DMS153 (cell line): ENCODE measurements at places on chromosomes 13 and 19.

- DNase-seq = no peak
Observed at GRCh38 chr13:84393981-84394625, 511.8 kb upstream of the SLITRK1 start.

DNA sequence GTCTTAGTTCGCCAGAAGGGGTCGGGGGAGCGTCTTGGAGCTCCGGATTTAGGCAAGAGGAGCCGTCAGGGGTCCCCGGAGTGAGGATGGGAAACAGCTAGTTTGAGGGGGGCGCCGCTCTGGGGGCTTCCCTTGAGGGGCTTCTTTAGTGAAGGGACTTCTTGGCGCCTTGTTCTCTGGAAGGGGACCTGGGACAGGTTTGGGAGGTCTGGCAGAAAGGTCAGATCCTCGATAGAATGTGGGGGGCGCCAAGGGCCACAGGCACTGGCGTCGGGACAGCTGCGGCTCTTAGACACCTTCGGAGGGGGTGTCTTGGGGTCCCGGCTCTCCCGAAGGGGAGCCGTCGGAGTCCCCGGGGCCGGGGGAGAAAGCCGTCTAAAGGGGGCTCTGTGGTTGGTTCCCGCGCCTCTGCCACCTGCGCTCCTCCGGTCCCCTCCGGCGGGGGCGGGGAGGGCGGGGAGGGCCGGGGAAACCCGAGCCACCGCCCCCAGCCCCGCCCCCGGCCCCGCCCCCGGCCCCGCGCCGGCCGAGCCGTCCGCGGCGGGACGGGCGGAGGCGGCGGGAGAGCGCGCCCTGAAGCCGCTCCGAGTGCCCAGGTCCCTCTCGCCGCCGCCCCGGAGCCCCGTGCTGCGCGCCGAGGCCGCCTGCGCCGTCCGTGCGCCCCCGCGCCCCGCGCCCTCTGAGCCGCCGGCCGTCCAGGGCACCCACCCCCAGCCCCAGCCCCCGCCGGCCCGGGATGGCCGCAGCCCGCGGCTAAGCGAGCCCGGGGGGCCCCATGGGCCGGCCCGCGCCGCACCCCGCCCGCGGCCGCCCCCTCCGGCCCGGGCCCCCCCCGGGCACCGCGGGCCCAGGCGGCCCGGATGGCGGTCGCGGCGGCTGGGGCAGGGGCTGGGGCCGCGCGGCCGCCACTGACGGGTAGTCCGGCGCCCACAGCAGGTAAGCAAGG is at the start of gene NRTN:
Gene NRTN, plus strand, starts transcription at position 552 of the 946 bp plus-strand sequence. CDS start 19,099 bp downstream, outside the sequence.
- no peak for DNase-seq

DNA sequence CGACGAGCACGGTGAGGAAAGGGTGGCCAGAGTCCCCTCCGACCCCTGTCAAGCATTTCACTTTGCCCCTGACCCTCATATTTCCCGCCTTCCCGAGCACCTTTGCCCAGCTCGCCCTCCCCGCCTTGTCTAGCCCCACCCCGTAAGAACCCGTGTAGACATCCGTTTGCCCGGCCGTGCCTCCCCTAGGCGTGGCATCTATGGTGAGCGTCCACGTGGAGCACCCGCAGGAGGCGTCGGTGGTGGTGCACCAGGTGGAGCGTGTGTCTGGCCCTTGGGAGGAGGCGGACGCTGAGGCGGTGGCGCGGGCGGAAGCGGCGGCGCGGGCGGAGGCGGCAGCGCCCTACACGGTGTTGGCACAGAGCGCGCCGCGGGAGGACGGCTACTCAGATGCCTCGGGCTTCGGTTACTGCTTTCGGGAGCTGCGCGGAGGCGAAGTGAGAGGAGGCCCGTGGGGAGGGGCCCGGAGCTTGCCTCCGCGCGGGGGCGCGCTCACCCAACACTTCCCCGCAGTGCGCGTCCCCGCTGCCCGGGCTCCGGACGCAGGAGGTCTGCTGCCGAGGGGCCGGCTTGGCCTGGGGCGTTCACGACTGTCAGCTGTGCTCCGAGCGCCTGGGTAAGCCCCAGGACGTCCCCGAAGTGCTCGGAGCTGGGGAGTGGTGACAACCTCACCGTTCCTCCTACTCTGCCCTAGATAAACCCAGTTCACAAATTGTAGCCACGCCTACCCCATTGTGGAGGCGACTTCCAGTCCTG is 4.2 kb downstream of the LTBP4 start:
- peak; percentile 72 for DNase-seq

- DNase-seq = no peak
Observed at GRCh38 chr19:19677579-19677978, 8.9 kb downstream of the ZNF101 start.

DNA sequence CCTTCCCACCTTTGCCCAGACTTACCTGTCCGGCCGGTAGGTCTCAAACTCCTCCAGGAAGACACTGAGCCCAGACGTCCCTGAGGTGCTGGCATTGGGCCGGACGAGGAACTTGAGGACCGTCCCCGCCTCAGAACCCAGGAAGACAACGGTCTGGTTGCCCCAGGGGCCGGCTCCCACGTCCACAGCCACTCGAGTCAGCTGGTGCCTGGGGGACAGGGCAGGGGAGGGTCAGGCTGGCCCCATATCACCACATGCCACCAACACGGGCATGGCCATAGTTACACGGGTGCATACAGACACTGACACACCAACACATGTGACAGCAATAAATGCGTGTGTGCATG is 8.4 kb upstream of the LRG1 start:
- no peak for DNase-seq

DNA sequence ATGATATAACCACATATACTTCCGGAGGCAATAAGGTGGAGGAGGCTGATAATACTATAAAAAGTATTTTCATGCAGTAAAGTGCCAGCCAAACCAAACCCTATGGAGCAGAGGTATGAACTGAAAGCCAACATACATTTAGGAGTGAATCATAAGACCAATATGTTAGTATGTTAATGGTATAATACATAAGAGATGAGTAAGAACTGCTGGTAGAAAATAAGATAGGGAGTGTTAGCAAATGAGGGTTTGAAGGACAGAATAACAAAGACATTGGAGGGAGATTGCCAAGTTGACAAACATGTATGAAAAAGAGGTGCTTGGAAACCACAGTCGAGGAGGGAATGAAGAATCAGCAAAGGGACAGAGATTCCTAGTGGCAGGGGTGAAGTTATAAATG is 10.8 kb downstream of the ENOX1 start:
- DNase-seq = no peak

DNA sequence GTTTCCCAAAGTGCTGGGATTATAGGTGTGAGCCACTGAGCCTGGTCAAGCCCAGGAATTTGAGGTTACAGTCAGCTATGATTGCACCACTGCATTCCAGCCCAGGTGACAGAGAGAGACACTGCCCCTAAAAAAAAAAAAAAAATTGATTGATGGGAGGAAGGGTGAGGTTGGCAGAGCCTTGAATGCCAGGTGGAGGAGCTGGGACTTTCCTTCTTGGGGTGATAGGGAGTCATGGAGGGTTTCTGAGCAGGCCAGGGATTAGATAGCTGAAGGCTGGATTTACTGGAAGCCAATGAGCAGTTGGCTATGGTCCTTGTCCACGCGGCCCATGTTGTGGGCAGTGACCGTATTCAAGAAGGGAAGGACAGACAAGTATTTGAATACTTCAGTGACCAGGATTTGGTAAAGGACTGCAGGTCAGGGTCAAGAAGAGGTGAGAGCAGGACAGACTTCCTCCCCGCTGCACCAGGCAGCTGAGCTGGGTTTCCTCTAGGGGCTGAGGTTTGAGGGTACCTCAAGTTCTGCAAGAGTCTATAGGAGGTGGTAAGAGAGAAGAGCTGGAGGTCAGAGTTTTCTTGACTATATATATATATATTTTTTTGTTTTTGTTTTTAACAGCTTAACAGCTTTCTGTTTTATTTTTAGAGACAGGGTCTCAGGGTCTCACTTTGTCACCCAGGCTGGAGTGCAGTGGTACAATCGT is 6.9 kb upstream of the ICAM4 start:
- DNase-seq = no peak

DNA sequence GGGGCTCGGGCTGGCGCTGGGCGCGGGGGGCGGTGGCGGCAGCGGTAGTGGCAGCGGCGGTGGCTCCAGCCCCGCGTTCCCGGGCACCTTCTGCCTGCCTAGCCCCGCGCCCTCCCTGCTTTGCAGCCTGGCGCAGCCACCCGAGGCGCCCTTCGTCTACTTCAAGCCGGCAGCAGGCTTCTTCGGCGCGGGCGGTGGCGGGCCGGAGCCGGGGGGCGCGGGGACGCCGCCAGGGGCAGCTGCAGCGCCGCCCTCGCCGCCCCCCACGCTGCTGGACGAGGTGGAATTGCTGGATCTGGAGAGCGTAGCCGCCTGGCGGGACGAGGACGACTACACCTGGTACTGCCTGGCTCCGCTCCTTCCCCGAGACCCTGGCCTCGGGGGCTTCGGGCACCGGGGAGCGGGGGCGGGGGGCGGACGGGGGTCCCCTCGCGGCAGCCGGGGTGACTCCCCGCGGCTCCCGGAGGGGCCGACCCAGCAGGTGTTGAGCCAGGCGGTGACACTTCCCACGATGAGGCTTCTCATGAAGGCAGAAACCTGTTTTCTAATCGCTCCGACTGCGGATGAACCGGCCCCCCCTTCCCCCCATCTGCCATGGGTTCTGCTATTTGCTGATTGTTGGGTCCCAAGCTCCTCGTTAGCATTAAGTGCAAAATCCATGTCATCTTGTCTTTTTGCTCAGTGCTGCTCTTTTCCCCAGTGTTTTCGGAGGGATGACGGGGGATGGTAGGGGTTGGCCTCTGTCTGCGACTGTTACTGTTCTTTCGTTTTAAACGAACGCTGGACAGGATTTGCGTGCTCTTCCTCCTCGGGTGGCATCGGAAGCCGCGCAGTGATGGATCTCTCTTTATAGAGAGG is 943 bp downstream of the SLAIN1 start:
- peak; percentile 37 for DNase-seq

DNA sequence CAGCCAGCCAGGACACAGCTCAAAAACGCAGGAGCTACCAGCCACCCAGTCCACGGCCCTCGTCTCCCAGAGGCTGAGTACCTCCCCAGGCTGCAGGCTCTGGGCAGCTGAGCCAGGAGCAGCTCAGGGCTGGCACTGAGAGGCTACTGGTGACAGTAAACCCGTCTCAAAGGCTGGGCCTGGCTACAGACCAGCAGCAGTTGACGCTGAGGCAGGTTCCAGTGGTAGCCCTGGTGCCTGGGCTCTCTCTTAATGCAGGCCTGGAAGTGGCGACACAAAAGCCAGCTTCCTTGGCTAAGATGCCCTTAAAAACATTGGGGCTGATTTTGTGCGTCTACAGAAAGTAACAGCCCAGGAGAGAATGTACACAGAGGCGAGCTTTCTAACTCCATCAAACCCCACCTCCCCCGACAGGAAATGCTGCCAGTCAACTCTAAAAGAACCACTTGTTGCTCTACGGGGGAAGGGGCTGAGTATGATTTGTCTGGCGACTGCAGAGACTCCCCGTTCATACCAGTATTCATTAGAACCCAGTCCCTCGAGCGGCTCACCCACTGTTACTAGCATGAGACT is 126.3 kb downstream of the STK24 start:
- no peak for DNase-seq

GRCh38 chr19:17950310-17951156 is 16.4 kb upstream of the KCNN1 start:
- DNase-seq = no peak

- DNase-seq = no peak
Observed at GRCh38 chr19:58300620-58301019, 4.6 kb upstream of the ERVK3-1 start.

DNA sequence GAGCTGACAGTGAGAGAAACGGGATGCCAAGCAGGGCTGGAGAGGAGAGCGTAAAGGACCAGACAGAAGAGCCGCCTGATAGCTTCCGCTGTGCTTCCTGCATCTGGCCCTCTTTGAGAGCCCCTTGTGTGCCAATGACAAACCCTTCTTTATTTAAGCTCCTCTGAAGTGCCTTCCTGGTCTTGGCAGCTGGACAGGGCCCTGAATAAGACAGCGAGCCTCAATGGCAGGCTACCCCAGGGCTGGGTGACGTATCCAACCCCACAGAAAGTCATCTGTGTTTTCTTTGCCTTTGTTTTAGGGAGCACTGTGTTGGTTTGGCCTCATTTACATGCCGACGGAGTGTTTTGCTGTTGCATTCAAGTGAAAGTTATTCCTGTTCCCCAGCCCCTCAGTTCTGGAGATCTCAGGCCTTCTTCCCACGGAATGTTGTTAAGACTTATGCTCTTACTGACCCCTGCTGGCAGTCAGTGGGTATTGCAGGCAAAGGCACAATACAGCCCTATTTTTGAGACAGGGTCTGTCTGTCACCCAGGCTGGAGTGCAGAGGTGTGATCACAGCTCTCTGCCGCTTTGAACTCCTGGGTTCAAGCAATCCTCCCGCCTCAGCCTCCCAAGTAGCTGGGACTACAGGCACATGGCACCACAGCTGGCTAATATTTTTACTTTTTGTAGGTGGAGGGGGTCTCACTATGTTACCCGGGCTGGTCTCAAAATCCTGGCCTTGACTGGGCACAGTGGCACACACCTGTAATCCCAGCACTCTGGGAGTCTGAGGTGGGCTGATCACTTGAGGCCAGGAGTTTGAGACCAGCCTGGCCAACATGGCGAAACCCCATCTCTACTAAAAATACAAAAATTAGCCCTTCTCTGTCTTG is 16.8 kb downstream of the CCL25 start:
- no peak for DNase-seq

DNA sequence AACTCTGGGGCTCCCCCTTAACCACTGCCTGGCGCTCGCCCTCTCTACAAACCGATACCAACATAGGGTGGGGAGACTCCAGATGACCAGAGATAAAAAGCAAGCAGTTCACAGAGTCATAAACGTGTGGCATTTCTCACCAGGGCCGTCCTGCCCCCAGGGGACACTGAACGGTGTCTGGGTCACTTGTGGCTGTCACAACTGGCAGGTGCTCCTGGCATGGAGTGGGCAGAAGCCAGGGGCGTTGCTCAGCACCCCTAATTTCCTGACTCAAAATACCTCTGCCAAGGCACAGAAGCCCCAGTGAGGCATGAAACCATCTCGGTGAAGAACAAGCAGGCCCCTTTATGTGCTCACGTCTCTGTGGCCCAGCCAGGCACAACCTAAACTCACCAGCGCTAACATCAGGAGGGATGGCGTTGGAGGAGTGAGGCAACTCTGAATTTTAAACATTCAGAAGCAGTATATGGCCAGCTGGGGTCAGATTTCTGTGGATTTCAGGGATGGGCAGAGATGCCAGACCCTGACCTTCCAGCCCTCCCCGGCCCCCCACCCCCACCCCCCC is 1.8 kb downstream of the PIP5K1C start:
- no peak for DNase-seq

DNA sequence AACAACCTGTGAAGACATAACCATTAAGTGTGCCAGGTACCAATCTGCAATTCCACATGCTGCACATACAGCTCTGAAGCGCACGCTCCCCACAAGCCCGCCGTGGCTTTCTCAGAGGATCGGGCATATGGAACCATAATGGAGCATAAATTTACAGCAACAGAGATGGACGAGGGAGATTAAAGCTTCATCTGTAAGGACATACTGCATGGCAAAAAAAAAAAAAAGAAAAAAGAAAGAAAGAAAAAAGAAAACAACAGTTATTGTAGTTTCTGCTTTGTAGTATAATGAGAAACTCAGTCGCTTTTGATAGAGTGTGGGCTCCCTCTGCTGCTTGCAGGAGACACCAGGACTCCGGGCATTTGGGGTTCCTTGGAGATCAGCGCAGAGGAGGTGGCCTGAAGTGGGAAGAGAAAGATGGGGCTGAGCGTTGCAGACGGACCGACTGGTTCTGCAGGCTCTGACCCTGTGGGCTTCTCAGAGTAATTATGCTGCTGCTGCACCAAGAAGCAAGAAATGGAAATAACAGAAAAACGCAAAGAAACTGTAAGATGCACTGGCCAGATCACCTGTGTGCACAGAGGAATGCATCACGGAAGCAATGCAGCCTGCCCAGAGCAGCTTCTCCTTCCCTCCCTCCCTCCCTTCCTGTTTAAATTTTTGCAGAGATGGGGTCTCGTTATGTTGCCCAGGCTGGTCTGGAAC is 10.8 kb upstream of the PDCD5 start:
- DNase-seq = peak; percentile 10

GRCh38 chr13:80408270-80408669 is 67.3 kb upstream of the SPRY2 start:
- DNase-seq = no peak
